Activated naive CD8-positive, alpha-beta T cell treated with anti-CD3 and anti-CD28 coated beads, Interleukin-2, amount 50 U/mL, for 24 hours (primary cell): ENCODE measurements at places on chromosomes 1 and 21.

GRCh38 chr1:187816646-187817045 lies 987.9 kb downstream of the PLA2G4A start:
- no peak for DNase-seq

DNA sequence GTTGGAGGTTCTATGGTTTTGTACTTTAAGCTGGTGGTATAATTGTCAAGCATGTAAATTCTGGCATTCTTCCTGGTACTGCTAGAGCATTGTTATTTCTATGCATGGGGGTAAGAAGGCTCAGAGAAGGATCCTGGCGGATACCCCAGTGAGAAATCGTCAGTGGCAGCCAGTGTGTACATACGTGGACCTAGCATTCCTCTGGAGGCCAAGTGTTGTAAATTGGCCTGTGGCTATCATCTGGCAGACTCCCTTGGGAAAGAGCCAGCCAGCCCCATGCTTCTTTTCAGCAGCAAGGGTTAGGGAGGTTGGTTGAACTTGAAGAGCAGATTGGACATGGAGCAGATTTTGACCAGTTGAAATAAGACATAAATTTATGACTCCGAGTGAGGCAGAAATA lies 5.2 kb upstream of the AGO3 start:
- DNase-seq = no peak

- no peak for DNase-seq
These were observed 129.6 kb upstream of the ATP1A1 start for GRCh38 chr1:116243333-116244054.

- DNase-seq = peak; percentile 40
These were observed 6.1 kb downstream of the TNFRSF25 start for GRCh38 chr1:6459850-6460265.

DNA sequence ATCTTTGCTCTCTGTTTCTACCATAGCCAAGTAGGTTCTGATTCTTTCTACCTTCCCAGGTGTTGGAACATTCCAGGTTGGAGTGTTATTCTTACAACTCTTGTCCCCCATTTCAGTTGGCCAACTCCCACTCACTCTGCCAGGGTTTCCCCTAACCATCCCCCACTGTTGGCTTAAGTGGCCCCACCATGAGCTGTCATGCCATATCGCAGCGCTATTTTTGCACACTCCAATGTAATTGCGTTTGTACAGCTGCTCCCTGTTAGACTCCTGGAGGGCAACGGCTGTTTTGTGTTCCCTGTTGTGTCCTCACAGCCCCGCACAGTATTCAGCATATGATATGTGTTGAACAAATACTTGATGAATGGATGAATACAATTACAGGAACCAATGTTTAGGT lies 117.7 kb upstream of the ETS2 start:
- no peak for DNase-seq

GRCh38 chr1:208231881-208232661 lies 12.1 kb downstream of the PLXNA2 start:
- no peak for DNase-seq

- no peak for DNase-seq
These were observed 149.0 kb downstream of the ATP6V1G3 start for GRCh38 chr1:198391393-198392020.

GRCh38 chr1:225692517-225692879 lies 39.6 kb upstream of the ENAH start:
- no peak for DNase-seq

DNA sequence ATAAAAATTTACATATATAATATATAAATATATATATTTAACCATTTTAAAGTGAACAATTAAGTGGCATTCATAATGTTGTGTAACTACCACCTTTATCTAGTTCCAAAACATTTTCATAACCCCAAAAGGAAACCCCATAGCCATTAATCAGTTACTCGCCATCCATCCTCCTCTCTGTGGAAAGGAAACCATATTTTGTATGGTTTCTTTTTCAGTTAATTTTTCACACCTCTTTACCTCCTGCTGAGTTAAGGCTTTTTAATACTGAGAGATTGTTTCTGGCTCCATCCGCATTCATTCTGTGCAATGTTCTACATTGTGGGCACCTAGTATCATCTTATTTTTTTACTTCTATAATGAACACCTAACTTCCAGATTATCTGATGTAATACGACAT lies 512.1 kb downstream of the LMO4 start:
- DNase-seq = no peak
